ENCODE measurements at places on chromosomes 5 and 9.

DNA sequence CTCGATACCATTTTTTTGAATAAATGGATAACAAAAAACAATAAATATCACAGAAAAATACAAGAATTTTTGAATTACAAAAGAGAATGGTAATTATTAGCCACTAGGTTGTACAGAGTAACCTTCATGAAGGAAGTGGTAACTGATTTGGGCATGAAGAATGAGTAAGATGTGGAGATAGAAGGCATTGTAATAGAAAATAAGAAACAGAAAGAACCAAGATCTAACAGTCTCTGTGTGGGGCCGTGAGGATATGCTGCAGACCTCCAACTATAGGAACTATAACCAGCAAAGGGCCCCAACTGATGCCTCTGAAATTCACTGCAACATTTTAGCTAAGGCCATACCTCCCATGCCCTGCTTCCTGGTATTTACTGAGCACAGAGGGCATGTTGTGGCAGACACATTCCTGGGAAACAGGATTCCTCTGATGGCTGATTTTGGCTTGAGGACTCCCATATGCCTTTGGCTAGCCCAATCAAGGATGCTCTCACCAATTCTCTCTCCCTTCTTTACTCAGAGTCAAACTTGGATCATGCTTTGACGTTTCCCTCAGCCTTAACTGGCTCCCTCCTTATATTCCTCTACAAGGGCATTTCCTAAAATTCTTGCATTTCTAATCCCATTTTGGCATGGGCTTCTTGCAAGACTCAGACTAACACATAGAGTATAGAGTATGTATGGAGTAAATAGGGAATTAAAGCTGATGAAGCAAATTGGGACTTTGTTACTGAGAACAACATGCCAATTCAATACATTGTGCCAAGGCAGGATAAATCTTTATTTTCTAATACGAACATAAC, 208.9 kb downstream of the PDE4D start:
- DNase-seq: no peak

DNA sequence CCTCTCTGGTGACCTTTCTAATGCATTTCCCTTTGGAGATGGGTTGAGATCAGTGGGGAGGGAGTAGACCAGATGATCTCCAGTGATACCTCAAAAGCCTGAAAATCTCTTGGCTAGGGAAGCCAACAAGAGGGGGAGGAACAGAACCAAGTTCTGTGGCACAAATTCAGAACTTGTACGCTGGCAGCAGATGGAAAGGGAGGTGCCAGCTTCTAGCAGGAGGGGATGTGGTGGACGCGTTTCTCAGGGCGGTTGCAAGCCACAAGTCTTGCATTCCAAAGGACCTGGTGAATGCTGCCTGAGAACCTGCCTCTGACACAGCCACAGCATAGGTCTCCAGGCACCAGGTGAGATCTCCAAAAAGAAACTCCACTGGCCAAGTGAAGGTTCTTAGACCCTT, 13.4 kb downstream of the SLIT3 start:
- DNase-seq: no peak

DNA sequence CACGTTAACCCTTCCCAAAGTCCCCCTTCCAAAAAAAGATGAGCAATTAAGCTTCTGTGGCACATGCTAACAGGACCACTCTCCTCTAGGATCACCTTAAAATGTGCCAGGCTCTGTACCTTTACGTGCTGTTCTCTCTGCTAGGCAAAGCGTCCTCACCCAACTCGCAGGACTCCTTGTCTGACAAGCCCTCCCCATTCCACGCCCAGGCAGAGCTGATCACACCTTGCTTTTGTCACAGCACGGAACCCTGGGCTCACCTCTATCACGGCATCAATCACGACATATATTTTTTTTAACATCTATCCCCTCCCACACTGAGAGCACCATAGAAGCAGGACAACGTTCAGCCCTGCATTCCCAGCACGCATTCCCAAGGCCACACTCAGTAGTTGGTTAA, 47.1 kb downstream of the CDK5RAP2 start:
- DNase-seq: no peak

DNA sequence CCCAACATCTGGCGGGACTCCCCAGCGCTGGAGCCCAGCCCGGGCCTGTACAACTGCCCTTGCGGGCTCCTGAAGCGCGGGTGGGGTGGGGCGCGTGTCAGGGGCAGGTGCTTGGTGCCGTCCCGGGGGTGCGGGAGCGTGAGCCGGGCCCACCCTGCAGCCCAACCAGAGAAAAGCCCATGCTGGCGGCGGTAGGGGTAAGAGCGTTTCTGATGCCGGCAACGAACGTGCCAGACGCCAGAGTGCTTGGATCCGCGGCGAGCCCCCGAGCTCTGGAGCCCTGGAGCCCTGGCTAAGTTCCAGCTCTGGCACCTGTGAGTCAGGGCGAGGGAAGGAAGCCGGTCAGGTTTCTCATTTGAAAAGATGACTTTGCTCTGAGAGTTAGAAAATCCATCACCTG, 58.0 kb downstream of the ZNF510 start:
- DNase-seq: no peak

GRCh38 chr5:133460172-133460758, 152.1 kb downstream of the FSTL4 start:
- DNase-seq: no peak

DNA sequence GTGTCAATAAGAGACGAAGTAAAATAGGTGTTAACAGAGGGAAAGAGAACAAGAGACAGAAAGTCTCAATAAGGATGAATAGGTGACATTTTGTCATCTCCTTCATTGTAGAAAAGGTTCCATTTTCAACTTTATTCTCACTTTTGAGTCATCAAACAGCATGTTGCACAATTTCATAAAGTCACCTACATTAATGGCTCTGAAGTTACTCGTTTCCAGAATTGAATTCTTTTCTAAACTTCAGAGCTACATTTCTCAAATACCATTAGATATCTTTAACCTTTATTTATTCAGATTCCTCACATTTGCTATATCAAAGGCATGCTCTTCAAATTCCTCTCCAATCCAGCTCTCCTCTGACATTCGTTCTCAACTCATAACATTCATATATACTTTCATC, 13.1 kb downstream of the ADAMTS6 start:
- DNase-seq: no peak

GRCh38 chr5:40428126-40428525, 251.6 kb upstream of the PTGER4 start:
- no peak for DNase-seq

DNA sequence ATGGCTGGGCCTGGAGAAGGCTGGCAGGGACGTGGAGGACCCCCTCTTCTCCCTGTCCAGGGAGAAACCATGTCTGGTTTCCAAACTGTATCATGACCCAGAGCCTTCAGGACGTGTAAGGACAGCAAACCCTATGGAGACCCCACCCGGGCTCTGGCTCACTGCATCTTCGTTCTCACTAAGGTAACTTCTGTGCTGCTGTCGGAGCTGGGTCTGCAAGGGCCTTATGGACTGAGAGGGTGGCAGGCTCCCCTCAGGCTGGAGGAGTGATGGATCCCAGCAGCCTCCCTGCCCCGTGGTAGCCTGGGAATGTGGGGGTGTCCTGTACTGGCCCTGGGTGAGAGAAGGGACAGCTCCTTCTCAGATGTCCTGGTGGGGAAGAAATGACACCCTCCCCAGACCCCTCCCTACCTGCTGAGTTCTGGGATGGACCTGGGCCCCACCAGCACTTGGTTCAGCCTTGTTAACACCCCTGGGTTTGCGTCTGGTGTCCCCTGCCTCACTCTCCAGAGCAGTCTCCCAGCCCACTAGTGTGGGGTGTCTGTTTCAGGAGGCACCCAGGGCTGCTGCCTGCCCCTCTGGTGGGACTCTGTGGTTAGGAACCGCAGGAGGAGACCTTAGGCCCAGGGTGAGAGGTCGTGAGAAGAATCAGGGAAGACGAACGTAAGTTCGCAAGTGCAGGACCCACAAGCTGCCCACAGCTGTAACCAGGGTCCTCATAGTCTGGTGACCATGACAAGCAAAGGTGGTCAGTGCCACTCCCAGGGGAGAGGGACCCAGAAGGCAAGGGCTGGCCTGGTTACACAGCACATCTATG, 6.6 kb downstream of the SPATA31E1 start:
- no peak for DNase-seq

GRCh38 chr9:33439731-33440130, 7.7 kb downstream of the AQP3 start:
- no peak for DNase-seq

DNA sequence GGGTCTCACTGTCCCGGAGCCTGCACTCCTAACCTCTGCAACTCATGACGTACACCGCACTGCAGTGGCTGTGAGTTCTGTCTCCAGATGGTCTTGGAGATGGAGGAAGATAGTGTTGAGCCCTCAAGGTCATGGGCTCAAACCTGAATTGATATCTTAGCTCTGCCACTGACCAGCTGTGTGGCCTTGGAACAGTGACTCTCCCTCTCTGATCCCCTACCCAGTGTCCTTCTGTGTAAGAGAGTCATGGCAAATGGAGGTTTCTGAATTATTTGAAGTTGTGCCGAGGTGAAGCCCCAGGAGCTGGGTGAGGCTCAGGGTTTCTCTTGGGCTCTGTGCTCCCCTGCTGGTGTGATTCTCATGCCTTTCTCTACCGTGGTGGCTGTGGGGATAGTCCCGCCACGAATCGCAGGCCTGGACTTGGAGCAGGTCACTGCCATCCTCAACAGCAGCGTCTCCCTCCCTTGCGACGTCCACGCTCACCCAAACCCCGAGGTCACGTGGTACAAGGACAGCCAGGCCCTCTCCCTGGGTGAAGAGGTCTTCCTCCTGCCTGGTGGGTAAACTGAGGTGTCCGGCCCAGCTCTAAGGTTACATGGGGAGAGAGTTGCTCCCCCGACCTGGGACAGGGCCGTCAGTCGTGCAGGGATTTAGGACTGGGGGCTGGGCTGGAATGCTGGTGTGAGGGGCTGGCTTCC, 60.6 kb upstream of the ASS1 start:
- no peak for DNase-seq

GRCh38 chr5:59616413-59616812, 277.1 kb downstream of the PDE4D start:
- DNase-seq: no peak

DNA sequence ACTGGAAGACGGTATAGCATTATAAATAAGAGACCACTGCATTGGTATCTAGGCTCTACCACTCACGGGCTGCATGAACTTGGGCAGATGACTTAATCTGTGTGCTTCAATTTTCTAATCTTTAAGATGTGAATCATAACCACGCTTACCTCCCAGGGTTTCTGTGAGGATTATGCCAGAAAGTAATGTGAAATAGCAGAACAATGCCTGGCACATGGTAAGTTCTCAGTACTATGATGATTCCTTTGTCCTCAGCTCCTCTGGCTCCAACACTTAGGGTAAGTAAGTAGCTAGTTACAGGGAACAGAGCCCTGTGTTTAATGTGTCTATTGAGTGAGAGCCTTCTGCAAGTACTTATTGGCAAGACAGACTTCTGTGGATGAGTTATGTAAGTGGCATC, 31.1 kb downstream of the POU4F3 start:
- DNase-seq: no peak

- no peak for DNase-seq
Observed at GRCh38 chr9:35318741-35319140, 156.9 kb downstream of the UNC13B start.

DNA sequence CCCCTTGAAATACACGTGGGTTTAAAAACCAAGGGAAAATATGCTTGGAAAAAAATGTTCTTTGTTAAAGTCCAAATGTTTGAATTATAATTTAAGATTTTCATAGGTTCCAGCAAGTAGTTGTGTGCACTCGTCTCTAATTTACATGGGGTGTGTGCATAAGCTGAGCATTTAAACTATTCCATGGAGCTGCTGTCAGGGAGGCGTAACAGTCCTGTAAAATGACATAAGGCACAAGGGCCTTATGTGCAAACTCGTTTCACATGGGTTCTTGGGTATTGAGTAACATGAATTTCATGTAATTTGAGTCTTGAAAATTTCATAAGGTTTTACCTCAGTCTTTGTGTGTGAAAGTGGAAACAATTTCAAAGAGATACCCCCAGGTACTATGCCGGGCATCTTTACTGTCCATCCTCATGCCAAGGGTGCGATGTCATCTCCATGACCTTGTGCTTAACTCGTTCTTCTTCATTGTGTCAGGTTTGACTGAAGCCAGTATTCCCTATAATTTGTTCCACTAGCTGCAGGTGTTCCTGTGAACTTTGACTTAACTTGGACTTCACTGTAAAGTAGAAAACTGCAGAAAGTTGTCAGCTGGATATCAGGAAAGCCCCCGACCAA, 359.3 kb downstream of the SH3GL2 start:
- no peak for DNase-seq

GRCh38 chr9:83962165-83962564, 17.9 kb downstream of the HNRNPK start:
- no peak for DNase-seq

DNA sequence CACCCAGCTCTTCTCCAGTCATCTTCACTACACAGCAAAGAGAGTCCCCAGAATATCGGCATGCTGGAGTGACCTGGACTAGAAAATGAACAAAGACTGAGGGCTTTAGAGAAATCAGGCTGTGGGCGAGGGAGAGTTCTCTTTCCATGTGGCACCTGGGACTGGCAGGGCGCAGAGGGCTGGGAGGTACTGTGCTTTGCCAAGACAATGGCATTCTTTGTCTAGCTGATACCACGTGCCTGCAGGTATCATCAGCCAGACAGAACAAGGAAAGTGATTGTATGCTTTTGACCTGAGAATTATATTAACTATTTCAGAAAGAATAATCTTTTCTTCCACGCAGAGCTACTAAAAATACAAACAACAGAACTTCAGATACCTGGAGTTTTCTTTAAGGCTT, 30.5 kb downstream of the DDX31 start:
- no peak for DNase-seq

DNA sequence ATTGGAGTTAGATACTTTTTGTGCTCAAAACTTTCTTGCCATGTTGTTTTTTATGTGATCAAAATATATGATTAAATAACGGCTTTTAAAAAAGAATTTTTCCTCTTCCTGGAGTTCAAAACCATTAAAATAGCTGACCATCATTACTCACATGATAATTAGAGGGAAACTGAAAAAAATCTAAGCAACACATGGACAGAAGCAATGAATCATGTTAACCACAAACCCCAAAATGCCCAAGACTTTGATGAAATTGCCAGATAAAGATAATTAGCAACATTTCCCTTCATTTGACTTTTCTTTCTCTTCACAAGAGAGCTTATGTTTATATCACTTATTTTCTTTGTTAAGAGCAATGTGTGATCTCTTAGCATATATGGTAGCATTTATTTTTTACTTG, 1294.2 kb downstream of the EFNA5 start:
- DNase-seq: no peak

Measured in activated gamma-delta T cell treated with anti-CD3 and anti-CD28 coated beads, Interleukin-2, amount 50 U/mL, for 16 hours (primary cell).